NCI-H187 (cell line): ENCODE measurements at places on chromosomes 5 and 9.

DNA sequence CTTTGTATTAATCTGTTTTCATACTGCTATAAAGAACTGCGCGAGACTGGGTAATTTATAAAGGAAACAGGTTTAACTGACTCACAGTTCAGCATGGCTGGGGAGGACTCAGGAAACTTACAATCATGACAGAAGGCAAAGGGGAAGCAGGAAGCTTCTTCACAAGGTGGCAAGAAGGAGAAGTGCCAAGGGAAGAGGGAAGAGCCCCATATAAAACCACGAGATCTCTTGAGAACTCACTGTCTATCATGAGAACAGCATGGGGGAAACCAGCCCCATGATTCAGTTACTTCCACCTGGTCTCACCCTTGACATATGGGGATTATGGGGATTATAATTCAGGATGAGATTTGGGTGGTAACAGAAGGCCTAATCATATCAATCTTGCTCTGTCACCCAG, 60.9 kb upstream of the CHD1 start:
- no peak for DNase-seq

DNA sequence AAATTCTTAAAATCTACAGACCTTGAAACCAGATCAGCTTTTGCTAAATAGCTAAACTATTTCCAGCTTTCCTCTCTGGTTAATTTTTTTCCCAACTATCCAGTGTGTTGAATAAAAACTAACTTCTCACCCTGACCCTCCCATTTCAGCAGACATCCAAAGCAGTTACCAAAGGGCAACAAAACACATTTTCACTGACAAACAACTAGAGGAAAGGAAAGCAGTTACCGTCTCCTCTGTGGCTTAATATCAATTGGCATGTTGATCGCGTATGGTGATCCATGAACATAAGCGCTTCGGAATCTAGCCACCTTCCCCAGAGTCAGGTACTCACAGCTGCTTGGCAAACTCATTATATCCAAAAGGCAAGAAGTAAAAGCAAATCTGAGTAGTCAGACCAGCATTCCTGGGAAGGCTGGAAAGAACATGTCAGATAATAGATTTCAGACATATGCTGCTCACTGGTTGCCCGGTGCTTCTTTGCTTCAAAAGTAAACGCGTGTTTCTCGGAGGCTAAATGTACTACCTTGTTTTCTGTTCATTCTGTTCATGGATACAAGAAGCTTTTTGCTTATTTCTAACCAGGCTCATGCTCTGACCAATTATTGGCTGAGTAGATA, 463.4 kb downstream of the PDE4D start:
- no peak for DNase-seq

DNA sequence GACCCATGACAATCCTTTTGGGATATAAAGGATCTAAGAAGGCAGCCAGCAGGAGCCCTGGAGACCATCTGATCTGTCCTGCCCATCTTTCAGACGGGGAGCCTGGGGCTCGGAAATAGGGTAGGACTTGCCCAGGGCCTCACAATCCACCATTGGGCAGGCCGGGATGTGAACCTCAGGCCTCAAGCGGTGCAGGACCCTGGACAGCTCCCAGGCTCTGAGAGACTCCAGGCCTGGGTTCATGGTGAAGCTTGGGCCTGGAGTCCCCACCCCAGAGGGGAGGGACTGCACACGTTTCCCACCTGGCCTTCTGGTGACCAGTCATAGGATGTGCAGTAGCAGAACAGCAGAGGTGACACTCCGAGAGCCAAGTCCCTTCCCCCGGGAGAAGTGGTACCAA, 36.6 kb upstream of the RAPGEF1 start:
- DNase-seq: no peak

DNA sequence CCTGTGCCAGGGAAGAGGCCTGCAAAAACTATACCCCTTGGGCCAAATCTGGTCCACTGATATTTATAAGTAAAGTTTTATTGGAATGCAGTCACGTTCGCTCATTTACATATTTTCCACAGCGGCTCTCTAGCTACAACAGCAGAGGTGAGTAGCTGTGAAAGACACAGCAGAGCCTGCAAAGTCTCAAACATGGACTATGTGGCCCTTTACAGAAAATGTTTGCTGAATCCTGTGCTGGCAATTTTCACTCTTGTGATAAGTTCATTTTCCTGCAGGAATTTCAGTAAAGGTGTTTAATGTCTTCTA, 70.1 kb downstream of the EPB41L4B start:
- DNase-seq: no peak
